Trophoblast cell (in vitro differentiated cells and primary cell): ENCODE measurements at places on chromosomes 4 and X.
A peak's percentile ranks its signal among the peaks of the same experiment; 100 is the strongest.

GRCh38 chr4:41797260-41797659 is 48.7 kb upstream of the PHOX2B start:
- no peak for DNase-seq

DNA sequence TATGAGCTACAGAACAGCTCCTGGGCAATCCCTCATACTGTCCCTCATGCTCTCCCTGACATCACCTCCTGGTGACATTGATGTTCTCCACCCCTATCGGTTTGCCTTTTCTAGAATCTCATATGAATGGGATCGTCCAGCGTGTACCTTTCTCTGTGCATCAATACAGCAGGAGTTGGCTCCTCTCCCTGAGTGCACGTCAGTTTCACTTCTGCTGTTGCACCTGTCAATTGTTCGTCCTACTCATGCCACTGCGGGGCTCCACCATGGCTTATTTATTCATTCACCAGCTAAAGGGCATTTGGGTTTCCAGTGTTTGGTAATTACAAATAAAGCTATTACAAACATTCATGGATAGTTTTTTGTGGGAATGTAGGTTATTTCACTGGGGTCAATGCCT is 269.1 kb upstream of the ZFP42 start:
- no peak for DNase-seq

GRCh38 chrX:64204252-64204651 is 1.3 kb downstream of the AMER1 start:
- no peak for DNase-seq

DNA sequence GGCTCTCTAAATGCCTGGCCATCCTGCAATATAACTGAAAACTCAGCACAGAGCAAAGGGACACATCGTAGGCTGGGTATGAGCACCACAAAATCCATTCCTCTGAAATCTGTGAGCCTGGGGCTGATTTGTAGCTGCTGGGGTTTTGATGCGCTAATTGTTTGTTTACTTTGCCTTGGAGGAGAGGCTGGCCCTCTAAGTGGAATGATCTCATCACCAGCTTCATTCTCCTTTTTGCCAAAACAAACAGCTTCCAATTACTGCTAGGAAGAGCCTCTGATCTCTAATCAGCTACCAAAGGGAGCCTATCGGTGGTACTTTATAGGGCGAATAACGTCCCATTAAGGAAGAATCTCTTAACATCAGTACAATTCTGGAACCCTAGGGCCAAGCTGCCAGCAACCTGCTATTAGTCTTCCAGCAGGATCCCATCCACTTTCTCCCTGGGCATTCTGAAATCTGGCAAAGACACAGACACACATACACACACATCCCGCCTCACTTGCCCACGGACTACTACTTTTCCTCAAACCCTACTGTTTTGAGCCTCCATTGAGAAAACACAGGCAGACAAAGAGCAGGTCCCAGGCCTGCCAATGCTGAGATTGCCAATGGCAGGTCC is 5.8 kb downstream of the ANOS1 start:
- no peak for DNase-seq

DNA sequence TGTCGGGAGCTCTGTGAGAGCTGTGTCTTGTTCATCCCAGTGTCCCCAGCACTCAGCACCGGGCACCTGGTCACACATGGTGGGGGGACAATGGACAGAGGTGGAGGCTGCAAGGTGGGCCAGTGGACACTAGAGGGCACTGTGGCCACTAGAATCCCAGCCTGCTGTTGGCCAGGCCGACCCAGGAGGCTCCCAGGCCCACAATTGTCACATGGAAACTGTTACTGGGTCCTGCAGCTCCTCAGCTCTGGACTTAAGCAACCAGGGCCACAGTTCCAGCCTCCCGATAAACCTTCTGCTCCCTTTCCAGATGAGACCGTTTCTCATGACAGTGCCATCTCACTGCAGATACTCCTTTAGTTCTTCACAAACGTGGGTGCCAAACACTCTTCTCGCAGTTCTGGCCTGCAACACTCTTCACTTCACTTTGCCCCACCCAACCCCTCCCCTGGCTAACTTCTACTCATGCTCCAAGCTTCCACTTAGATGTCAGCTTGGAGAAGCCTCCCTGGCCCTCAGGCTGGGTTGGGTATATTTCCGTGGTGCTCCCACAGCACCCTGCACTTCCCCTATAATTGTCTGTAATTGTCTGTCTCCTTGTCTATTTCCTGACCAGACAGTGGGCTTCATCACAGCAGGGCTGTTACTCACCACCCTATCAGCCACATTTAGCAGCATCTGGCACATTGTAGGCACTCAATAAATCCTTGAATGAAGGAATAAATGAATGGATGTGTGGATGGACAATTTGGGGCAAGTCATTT is 3.5 kb upstream of the IQSEC2 start:
- peak; percentile 8 for DNase-seq

DNA sequence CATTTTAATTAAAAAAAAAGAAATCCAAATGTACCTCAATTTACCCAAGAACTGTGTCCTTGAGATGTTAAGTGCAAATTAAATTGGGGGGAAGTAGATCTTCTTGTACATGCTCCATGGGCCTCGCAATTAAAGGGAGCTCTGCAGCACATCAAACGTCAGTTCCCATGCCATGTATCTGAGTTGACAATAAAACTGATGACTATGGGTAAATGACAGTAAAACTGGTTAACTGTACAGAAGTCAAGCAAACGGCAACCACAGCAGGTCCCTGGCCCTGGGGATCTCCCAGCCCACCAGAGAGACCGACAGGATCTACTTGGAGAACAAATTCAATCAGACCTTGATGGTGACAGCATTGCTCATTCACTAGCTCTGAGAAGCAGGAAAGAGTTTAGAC is 32.8 kb upstream of the XPNPEP2 start:
- no peak for DNase-seq

DNA sequence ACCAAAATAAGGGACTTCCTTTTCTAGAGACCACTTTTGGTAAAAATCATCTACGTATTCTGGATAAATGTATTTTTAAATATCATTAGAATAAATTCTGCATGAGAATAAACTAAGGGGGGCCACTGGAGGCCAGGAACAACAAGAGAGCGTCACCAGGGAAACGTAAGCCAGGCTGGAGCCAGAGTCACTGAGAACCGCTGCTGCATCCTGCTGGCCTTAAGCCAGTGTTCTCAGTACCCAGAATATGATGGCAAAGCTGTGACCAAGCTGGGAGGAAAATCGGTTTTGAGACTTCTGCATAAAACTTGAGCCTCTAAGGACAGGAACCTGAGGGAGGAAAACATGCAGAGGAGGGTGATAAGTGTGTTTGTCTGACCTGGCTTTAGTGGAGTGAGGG is 63.0 kb upstream of the FAM9A start:
- no peak for DNase-seq

- DNase-seq, result no peak
Measured at GRCh38 chrX:110420771-110421499, 62.3 kb downstream of the RTL9 start.

GRCh38 chrX:135340831-135341230 is 31.6 kb downstream of the ETDC start:
- DNase-seq, result no peak

- DNase-seq, result peak; percentile 91
Measured at GRCh38 chrX:1246816-1247215, 21.8 kb upstream of the CSF2RA start.
